ENCODE measurements at places on chromosomes 4 and X.
A peak's percentile ranks its signal among the peaks of the same experiment; 100 is the strongest.

- no peak for DNase-seq
Observed at GRCh38 chr4:112114452-112114851, 30.8 kb upstream of the FAM241A start.

DNA sequence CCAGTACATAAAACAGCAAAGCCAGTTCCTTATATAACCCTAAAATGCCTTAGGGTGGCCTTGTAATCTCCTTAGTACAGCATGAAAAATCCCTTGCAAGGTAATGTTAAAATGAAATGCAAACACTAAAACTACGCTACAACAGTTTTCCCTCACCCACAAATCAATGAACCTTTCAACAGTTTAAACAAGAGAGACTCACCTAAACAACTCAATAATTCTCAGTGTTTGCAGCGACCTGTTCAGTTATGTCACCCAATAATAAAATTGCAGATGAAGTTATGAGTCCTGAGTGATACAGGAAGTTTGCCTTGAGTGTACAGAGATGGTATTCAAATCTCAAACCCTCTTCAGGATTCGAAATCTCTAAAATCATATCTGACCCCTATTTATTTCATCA lies 25.3 kb downstream of the TSPAN5 start:
- DNase-seq = no peak

- DNase-seq = no peak
Observed at GRCh38 chr4:147794787-147795413, 63.0 kb downstream of the ARHGAP10 start.

GRCh38 chrX:26789751-26790150 lies 573.8 kb downstream of the MAGEB5 start:
- DNase-seq = no peak

GRCh38 chrX:21989384-21989783 lies 42.7 kb upstream of the PHEX start:
- DNase-seq = no peak

GRCh38 chrX:151396042-151396824 lies 773 bp upstream of the VMA21 start:
- no peak for DNase-seq

DNA sequence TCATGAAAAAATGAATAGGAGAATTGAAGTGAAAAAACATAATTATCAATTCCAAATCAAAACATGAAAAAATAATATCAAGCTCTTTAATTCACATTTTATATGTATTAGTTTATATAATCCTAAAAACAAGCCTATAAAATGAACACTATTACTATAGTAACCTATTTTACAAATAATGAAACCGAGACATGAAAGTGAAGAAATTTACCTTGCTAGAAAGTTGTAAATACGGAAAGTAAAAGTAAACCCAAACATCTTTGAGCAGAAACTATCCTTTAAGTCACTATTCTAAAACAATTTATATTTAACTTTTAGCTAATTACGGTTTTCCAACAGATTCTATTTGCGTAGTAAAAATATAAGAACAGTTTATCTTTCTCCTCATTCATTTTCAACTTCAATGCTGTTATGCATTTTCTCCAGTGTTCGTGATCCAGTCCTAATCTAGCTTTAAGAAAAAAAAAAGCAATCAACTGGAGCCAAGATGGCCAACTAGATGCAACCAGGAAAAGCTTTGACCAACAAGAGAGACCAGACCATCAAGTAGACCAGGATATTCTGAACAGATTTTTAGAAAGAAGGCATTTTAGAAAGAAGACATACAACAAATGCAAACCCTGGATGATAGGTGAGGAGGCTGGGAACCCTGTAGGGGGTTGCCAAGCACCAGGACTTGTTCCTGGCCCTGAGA lies 67.0 kb downstream of the DDX53 start:
- DNase-seq = no peak

DNA sequence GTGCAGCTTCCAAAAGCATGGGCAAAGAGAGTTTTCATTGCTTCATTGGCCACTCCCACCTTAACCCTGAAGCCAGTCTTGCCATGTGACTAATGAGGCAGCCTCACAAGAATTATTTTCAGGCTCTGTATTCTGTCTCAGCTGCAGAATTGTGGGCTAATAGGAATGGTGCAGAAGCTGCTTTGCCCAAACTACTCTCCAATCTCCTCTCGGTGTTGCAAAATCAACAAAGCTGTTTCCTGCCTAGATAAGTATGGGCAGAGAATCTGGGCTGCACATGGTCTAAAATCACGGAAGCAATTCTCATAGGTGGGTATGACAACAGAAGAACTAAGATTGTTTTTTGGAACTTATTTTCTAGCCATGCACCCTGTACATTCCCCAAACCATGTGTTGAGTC lies 31.4 kb downstream of the PPP1R2C start:
- no peak for DNase-seq

DNA sequence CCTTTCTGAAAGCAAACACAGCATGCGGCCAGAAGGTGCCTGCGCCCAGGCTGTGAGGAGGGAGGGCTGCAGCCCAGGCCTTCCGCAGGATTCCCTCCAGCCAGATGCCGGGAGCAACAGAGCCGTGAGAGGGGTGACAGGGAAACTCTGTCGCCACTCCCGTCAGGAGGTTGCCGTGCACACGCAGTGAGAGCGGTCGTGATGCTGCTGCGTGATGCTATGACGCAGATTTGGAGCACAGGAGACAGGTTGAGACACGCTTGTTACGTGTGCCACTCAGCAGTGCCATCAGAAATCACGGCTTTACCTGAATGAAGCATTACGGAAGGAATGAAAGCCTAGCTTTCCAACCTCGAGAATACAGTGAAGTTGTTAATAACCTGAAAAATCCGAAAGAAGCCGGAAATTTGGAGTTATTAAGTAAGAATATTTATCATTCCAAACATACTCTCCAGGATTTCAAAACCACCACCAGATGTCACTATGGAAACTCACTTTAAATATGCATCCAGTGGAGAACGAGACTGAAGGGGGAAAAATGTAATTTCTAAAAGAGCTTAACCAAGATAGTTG lies 54.4 kb downstream of the FAT1 start:
- no peak for DNase-seq

GRCh38 chrX:123170546-123170945 lies 13.5 kb upstream of the GRIA3 start:
- DNase-seq = no peak

- no peak for DNase-seq
Observed at GRCh38 chr4:10182446-10183424, 66.1 kb upstream of the WDR1 start.

GRCh38 chrX:107677501-107677901 lies 49.2 kb downstream of the PRPS1 start:
- DNase-seq = no peak

DNA sequence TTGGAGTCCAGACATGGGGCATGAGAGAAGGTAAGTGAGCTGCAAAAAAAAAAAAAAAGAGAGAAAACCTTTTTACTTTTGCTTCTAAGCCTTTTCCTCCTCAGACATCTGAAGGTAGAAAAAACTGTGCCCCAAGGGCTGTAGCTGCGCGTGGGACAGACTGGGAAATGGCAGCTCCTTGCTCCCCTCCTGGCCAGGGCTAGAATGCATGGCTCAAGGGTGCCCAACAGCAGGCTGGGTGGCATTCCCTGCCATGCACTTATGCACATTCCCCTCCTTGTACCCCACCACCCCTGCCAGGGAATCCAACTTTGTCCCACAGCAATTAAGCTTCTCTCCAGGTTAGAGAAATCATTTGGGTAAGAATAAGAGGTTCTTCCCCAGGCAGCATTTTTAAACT lies 421.2 kb downstream of the TRAM1L1 start:
- DNase-seq = no peak

- DNase-seq = no peak
Observed at GRCh38 chr4:47238667-47239066, 207.3 kb downstream of the GABRB1 start.

GRCh38 chr4:107034091-107034995 lies 1.8 kb downstream of the DKK2 start:
- no peak for DNase-seq

- no peak for DNase-seq
Observed at GRCh38 chrX:67351411-67351810, 192.4 kb upstream of the AR start.

DNA sequence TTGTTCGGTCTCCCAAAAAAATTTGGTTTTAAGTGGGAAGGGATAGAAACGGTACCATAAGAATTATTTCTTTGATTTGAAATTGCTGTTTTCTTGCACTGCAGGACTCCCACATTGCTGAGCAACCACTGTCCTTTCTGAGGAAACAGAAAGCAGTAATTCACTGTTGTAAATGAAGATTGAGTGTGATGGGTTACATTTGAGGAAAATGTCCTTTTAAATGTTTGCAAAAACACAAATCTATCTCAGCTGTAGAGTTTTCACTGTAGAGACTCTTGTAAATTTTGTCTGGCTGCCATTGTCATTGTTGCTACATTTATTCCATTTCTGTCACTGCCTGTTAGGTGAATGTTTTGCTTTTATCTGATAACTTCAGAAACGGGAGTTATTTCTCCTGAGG lies 105.2 kb downstream of the FRAS1 start:
- no peak for DNase-seq

GRCh38 chr4:138910914-138911336 lies 104.7 kb upstream of the NOCT start:
- no peak for DNase-seq

GRCh38 chr4:16023776-16024408 lies 59.9 kb downstream of the PROM1 start:
- DNase-seq = no peak

DNA sequence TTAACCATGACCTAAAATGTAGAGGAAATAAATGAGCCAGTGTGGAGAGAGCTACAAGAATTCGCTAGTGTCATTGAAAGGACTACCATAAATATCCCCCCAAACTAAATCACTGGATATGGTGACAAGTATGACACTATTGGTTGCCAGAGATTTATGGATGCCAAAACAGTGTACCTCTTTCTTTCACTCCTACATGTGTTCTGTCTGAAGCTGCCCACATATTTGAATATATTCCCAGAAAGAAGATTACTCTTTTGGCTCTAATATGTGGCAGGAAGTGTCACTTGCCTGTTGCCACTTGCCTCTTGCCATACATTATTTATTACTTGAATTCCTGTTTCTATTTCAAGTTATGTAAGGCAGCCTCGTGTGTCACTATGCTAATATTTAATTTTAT lies 1573.6 kb downstream of the TECRL start:
- DNase-seq = no peak

DNA sequence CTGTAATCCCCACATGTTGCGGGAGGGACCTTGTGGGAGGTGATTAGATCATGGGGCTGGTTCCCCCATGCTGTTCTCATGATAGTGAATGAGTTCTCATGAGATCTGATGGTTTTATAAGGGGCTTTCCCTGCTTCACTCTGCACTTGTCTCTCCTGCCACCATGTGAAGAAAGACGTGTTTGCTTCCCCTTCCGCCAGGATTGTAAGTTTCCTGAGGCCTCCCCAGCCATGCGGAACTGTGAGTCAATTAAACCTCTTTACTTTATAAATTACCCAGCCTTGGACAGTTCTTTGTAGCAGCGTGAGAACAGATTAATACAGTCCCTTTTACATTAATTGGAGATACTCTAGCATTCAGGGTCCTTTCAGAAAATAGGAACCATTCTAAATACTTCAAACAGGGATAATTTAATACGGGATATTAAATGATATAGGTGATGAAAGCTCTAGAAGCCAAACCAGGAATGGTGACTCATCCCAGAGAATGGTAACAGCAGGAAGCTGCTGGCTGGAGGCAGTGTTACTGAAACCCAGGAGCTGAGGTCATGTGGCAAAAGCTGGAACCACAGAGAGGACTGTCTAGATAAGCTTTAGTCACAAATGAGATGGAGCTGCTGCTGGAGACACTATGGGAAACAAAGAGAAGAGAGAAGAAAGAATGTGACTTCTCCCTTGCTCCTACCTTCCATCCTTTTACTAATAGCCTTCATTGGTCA lies 57.3 kb downstream of the GSTCD start:
- no peak for DNase-seq

DNA sequence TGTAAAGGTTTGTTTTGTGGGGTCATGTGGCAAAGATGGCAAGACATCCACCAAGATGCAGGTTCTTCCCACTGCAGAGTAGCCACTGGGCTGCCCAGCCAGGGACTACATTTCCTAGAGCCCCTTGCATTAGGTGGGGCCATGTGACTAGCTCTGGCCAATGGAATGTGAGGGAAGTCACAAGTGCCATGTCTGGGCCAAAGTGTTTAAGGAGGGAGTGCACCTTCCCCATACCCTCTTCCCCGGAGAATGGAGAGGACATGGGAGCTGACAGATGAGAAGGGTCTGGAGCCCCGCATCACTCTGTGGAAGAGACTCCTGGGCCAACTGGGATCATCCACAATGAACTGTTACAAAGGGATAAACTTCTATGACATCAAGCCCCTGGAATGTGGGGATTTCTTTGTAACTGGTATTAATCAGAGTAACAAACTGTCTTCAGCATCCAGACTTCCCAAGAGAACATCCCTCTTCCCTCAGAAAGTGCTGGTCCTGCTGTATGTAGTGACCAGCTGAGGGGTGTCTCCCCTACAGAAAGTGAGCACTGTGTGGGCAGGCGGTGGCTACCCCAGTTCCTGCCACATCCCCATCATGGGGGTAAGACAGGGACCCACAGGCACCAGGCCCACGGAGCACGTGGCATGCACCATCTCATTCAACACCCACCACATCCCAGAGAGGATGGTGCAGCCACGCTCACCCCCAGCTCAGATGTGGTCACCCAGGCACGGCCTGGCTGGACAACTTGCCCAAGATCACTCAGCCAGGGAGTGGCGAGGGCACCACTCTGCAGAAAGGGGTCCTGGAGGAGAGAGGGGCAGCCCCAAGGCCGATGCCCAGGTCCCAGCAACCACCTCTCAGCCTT lies 10.9 kb downstream of the PPP2R2C start:
- DNase-seq = peak; percentile 37

DNA sequence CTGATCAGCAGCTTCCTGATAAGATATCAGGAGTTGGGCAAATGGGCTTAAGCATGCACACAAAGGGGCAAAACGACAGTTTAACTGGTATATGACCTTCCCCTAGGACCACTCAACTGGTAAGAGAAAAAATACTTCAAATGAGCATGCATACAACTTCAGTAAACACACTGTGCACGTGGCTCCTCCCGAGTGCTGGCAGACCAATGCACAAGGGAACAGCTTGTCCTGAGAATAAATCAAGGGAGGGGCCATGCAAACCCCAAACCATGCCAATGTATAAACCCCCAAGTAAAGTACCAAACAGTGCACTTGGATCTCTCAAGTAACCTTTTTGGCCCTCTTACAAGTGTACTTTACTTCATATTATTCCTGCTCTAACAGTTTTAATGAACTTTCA lies 293.3 kb upstream of the TBX22 start:
- no peak for DNase-seq

GRCh38 chr4:51931461-51931860 lies 88.5 kb downstream of the DCUN1D4 start:
- DNase-seq = no peak

GRCh38 chr4:158384414-158384813 lies 137.3 kb upstream of the RXFP1 start:
- DNase-seq = no peak

GRCh38 chr4:157810137-157810774 lies 362.6 kb downstream of the GASK1B start:
- DNase-seq = no peak

DNA sequence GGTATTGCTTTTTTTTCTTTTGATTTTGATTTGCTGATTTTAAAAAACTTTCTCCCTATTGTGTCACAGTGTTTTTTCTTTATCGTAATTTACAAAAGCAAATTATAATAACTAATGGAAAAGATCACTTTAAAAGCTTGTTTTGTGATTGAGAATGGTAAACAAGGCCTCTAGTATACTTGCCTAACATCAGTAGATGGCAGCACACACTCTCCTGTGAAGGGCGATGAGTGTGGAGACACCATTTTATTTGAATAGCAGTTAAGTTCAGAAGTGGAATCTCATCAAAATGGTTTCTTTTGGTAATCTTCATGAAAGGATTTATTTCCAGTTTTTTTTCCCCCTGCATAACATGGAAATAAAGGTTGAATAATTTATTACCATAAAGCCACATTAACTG lies 72.3 kb downstream of the PAK3 start:
- DNase-seq = no peak
